Cerebellar cortex (tissue), 1 donor: ENCODE measurements at places on chromosomes 1 and 21.
A peak's percentile ranks its signal among the peaks of the same experiment; 100 is the strongest.

DNA sequence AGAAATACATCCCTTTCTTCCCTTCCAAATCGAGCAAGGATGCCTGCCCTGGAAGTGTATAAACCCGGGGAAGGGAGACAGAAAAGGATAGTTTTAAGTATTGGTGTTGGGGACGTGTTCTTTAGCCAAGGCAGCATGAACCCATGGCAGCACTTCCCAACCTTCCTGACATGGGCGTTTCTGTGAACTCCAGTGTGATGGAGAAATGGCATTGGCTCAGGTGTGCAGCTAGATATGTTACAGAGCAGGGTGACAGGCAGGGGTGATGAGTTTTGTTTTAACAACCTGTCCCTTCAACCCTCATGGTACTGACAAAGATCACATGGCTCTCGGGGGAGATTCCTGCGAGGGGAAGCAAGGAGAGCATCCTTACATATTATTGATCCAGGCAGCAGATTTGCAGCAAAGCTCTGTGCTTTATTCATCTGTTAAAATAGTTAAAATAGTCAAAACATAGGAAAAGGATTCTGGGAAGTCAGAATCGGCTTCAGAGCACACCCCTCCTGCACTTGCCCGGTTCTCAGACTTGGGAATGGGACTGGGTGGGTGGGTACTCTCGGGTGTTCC, 4.0 kb downstream of the MX1 start:
- no peak for DNase-seq

DNA sequence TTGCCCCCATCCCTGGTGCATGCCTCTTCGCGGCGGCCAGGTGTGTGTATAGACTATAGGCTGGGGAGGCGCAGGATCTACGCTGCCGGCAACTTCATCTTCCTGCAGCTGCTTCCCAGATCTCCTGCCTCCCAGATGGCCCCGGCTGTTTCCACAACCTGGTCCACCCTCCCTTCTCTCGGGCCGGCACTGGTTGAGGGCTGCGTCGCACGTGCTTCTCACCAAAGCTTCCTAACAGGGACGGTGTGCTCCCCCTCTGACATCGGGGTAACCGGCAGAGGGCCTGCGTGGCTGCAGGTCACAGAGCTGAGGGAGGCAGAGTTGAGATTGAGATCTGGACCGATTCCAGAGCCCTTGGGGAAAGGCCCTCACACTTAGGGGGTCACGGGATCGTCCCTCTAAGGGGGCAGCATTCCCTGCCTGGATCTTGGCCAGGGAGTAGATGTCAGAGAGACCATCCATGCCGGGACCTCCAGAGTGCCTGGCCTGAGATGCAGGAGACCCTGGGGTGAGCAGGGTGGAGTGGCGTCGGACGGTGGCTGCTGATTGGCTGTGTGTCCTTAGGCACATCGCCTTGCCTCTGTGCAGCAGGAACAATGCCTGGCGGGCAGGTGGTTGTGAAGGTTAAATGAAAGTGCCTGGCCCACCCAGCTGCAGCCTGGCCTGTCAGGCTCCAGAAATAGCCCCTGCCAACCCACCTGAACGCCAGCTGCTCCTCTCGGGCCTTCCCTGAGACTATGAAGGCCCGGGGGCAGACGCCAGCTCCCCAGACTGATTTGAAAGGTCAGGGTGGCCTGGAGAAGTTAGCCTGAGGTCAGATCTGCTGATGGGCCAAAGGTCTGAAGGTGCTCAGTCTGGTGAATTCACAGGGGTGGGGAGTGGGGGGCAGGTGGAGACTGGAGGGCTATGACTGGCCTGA, 6.1 kb upstream of the MASP2 start:
- no peak for DNase-seq

- DNase-seq = peak; percentile 30
Measured at GRCh38 chr1:58815069-58815685, 31.3 kb upstream of the JUN start.

- DNase-seq = no peak
Measured at GRCh38 chr1:209626346-209627026, 25.7 kb downstream of the LAMB3 start.
